Stimulated activated CD8-positive, alpha-beta memory T cell treated with anti-CD3 and anti-CD28 coated beads, Interleukin-2, amount 100 ng/mL, for 1 hour (primary cell): ENCODE measurements at places on chromosomes 4 and X.

DNA sequence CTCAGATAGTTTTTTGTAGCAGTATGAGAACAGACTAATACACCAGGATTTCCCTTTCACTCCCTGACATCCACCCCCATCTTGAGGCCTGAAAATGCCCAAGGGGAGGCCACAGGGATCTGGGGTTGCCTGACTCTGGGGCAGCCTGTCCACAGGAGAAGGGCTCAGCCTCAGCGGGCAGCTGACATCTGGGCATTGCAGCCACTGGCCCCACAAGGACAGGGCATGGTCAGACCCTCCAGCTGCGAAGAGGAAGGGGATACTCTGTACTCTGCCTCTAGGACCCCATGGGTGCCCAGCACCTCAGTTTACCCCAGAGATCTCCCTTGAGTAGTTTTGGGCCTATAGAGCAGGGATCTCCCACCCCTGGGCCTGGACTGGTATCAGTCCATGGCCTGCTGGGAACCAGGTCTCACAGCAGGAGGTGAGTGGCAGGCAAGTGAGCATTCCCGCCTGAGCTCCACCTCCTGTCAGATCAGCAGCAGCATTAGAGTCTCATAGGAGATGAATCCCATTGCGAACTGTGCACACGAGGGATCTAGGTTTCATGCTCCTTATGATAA, 138.9 kb downstream of the HMX1 start:
- DNase-seq, result no peak

- DNase-seq, result no peak
Measured at GRCh38 chr4:1543976-1544375, 137.7 kb upstream of the NKX1-1 start.

- no peak for DNase-seq
Measured at GRCh38 chr4:82496349-82496748, 65.4 kb downstream of the TMEM150C start.

DNA sequence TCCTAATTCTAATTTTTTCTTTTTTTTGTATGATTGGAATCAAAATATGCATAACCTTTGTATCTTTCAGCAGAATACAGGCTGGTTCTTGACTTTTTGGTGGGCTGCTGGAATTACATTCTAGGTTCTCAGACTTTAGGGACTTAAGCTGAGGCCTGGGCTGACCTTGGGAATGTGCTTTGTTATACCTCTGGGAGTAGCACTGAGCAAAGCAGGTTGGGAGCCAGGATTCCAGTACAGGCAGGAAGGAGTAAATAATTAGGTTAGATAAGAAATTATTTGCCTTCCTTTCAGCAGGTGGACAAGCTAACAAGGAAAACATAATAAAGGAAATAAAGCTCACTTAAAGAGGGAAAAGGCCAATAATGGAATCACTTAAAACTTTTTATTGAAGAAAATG, 49.9 kb upstream of the SLC4A4 start:
- DNase-seq, result no peak

DNA sequence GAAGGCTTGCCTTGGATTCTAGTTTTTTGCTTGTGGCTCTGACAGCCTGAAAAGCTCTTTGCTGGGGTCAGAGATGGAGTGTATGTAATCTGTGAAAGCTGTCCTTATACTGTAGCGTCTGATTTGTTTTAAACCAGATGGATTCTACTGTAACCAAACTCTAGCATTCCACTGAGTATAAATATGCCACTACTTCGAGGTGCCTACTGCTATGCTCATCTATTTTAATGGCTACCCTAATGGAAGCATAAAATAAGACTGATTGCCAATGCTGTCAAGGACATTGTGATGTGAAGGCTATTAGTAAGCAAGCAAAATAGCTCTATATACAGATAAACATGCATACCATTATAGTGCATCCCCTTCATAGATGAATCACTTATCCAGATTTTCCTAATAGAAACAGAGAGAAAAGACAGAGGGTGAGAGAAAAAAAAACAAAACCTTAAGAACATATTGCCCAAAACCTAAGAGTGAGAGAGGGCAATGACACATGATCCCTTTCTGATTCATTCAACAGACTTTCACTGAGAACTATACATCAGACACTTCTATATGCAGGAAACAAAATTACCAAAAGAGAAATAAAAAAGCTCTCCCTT, 1025.8 kb upstream of the LCORL start:
- no peak for DNase-seq

DNA sequence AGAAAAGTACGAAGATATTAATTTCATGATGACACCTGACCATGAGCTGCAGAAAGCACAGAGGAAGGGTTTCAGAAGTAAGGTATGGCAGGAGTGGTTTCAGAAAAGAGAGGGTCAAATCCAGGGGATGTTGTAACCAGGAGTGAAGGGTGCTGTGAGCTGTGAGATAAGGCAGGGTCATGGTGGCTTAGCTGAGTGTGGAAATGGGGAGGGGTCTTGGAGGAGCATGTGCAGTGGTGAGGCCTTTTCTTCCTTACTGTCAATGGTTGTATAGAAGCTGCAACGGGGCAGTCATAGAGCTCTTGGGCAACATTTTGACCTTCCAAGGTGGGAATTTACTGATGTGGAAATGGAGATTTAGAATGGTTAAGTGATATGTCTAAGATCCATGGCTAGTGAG, 2.5 kb downstream of the ANAPC4 start:
- no peak for DNase-seq
